Activated CD4-positive, alpha-beta T cell treated with anti-CD3 and anti-CD28 coated beads, Interleukin-2, amount 50 U/mL, for 24 hours (primary cell): ENCODE measurements at places on chromosomes 7 and 10.
A peak's percentile ranks its signal among the peaks of the same experiment; 100 is the strongest.

DNA sequence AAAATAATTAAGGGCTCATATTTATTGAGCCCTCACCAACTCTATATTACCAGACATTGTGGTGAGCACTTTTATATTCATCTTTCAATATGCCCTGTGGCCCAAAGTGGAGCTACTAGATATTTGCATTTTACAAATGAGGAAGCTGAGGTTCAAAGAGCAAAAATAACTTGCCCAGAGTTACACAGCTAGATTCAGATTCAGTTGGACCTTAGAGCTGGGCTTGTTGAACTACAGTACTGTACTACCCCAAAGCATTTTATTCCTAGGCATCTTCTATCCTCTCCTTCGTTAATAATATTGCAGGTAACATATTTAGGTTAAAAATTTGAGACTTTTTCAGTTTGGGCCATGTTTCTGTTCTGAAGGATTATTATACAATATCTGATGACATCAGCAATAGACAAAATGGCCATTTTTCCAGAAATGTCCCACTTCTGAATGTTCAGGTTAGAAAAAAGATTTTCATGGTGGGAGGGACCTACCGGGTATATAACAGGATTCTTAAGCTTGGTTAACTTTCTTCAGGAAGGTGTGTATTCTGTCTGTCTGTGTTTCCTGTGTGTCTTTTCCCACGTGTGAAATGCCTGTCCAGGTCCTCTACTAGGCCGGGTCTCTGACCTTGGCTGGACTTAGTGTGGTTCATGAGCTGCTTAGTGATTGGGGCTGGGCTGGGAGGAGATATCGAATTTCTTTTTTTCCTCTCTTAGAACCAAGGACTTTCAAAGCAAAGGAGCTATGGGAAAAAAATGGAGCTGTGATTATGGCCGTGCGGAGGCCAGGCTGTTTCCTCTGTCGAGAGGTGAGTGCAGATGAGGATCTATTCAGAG is 13.6 kb downstream of the PRXL2A start:
- DNase-seq, result no peak

DNA sequence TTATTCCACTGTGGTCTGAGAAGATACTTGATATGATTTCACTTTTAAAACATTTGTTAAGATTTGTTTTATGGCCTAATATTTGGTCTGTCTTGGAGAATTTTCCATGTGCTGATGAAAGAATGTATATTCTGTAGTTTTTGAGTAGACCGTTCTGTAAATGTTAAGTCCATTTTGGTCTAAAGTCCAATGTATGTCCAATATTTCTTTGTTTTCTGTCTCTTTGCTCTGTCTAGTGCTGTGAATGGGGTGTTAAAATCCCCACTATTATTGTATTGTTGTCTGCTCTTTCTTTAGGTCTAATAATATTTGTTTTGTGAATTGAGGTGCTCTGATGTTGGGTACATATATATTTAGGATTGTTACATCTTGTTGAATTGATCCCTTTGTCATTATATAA is 31.3 kb downstream of the DNAJC9 start:
- DNase-seq, result no peak

GRCh38 chr7:116809636-116810266 is 52.6 kb upstream of the CAPZA2 start:
- DNase-seq, result no peak

GRCh38 chr7:140082770-140083169 is 20.0 kb upstream of the PARP12 start:
- no peak for DNase-seq

DNA sequence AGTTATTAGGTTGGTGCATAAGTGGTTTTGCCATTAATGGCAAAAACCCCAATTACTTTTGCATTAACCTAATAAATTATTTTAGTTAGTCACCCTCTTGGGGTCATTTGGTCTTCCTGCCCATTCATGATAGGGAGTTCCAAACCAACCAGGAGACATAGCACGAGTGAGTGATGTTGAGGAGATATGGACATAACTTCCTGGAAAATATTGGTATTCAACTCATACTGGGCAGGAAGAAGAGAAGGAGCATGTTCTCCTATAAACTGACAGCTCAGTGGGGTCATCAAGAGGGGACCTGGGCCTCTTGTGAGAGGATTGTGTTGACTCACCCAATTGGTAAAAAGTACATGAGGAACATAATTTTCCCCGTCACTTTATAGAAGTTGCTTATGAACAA is 23.7 kb downstream of the SPAG6 start:
- DNase-seq, result no peak

DNA sequence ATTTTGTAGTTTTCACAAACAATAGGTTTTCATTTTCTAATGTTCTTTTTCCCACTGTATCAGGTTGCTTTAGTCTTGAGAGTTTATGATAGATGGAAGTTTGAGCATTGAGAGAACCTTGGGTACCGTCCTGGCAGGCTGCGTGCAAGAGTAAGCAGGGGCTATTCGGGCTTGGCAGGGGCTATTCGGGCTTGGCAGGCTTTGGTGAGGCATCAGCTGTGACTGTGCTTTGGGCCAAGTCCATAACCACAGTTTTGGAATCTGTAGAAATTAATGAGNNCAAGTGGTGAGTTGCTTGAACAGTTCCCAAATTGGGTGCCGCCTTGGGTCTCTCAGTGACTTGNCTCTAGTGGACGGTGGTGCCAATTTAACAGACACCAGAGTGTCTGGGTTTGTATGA is 424.6 kb downstream of the PAXIP1 start:
- no peak for DNase-seq

DNA sequence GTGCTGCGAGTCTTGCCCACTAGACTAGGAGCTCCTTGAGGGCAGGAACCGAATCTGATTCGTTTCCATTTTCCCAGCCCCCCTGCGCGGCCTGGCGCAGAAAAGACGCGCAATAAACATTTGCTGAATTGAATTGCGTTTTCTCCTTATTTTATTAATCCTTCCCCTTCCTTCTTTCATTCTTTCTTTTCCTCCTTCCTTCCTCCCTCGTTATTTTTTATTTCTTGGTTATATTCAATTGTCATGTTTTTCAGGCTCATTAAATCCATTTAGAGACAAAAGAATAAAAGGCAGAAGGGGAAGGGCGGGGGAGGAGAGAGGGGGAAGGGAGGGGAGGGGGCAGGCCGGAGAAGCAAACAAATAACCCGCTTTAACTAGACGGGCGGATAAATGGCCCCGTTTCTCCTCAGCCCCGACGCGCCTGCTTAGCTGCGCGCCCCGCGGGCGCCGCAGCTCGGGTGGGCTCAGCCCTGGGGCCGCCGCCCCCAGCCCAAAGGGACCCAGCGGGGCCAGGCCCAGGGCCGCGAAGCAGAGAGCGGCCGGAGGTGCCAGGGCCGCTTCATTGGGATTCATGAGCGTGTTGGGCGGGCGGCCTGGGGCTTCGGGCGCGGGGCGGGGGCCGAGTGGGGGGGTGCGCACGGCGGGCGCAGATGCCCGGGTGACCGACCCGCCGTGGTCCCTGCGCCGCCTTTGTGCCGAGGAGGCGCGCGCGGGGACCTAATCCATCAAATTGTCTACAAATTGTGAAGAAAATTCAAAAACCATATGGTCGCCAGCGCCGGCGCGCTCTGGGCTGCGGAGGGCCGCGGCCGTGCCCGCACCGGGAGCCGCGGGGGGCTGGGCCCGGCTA is 5.0 kb downstream of the LBX1 start:
- DNase-seq, result no peak

DNA sequence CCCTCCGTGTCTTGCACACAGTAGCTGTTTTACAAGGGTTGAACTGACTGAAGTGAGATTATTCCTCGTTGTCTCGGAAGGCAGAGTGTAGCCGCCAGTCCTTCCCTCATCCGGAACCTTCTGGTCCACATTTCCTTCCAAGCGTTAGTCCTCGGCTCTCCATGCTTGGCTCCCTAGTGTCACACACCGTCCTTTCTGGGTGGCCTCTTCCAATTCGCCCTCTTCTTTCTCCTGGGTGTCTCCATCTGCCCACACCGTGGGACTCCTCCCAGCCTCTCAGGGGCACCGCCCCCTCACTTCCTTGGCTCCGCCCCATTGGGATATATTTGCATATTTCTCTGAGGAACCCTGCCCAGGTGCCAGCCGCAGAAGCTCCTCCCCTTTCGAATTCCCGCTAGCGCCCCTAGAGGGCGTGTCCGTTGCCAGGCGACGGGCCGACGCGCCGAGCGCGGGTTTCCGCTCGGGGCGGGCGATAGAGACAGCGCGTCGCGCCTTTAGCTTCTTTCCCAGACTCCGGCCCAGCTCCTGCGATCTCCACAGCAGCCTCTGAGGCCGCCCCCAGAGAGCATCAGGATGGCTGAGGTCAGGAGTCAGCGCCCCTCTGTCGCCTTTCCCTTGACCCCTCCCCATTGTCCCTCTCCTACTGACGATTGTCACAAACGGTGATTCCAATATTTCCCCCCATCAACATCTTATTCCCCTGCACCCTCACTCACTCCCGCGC is at the start of gene CFAP58:
TSS of gene CFAP58 (plus strand) at position 509 of the 724 bp plus-strand sequence. CDS start at position 574, 65 bp downstream.
- DNase-seq, result peak; percentile 65

GRCh38 chr10:70540789-70541360 is 61.7 kb downstream of the PRF1 start:
- DNase-seq, result no peak

DNA sequence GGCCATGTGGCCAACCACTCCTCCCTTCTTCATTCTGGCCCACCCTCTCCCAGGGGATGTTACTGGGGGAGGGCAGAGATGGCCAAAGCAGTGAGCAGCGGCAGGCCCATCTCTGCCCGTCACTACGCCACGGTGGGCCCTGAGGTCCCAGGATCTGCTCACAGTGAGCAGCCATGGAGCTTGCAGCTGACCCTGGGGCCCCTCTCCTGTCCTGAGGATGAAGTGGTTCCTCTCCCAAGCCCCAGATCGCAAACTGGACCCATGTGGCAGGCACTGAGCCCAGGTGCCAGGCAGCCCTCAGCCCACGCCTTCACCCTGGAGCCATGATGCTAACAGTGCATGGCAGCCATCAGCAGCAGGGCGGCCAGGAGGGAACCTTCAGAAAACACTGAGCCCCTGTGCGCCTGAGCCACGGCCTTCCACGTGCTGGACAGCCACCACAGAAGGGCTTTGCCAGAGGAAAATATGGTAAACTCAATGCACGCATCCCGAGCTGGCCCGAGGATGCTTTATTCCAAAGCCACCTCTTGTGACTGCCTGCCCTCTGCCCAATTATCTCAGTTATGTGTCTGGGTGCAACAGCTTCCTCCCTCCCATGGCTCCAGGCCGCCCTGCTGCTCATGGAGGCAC is 485.7 kb downstream of the PTPRN2 start:
- no peak for DNase-seq

DNA sequence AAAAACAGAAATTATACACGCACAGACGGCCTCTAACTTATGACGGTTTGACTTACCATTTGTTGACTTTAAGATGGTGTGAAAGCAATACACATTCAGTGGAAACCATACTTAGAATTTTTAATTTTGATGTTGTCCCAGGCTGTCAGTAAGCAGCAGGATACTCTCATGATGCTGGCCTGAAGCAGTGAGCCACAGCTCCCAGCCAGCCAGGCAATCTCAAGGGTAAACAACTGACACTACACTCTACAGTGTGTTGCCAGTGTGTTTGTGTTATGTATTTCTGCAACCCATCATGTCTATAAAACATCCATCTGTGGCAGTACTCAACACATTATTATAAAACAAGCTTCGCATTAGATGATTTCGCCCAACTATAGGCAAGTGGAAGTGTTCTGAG is 747.5 kb downstream of the NRG3 start:
- DNase-seq, result no peak

- no peak for DNase-seq
These were observed 26.5 kb upstream of the BET1 start for GRCh38 chr7:94030634-94031033.

- no peak for DNase-seq
These were observed 4.7 kb downstream of the ZNF273 start for GRCh38 chr7:64907641-64908326.

DNA sequence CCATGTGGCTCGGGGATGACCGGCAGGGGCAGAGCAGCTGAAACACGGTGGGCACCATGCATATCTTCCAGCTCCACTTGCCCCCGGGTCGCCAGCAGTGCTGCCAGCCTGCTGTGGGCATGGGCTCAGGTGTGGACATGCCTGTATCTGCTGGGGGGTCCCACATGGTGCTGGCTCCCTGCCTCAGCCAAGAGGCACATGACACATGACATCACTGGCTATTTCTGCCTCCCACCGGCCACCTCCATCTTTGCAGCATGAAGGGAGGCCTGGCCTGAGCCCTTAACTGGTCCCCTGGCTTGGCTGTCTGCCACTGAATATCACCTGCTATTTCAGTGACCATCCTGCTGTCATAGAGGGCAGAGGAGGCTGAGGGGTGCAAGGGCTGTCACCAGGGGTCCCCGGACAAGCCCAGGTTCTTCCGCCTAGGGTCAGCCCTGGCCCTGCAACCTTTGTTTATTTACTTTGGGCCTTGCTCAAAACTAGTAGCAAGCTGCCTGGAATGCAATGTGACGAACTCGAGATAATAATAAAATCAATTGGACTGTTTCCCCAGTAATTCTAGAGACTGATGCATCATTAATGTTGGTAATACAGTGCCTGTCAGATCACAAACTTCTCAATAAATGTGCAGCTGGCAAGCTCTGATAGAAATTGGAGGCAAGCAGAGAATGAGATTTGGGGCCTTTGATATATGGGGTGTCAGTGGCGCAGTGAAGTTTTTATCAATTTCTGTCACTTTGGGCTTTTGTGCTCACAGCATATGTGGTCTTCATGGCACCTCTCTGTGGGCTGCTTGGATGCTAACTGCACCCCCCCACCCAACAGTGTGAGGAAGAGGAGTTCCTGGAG is 28.5 kb downstream of the ZMIZ1 start:
- no peak for DNase-seq

DNA sequence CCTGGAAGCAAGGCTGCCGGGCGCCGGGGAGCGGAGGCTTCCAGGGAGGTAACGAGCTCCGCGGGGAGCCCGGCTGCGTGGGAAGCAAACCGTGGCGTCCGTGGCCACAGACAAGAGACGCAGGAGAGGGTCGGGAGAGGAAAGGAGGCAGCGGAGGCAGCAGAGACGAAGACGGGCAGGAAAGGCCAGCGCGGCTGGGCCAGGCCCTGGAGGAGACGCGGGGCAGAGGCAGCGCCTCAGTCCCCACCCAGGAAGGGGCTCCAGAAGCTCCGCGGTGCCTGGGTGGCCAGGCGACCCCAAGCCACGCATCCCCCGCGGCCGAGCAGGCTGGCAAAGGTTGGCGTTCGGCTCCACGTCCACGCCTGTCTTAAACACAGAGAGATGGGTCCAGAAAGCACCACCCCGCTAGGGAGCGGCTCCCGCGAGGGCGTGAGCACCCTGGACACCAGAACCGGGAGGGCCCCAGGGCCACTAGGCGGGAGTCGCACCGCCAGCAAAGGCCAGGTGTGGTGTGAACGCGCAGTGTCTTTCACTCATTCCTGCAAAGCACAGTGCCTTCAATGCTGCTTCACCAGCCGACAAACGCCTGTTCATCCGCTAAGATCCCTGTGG is 97.3 kb downstream of the PTPRN2 start:
- no peak for DNase-seq

- no peak for DNase-seq
These were observed 24.1 kb upstream of the KCNMA1 start for GRCh38 chr10:77661674-77662073.
